ENCODE measurements at places on chromosomes 1 and 21. TPM values are rescaled to one million over a fixed set of nuclear protein-coding genes. Genes with fewer than 3 reads are reported as not detected.

- no peaks in the 10 kb centered on the region for H3K27me3 ChIP-seq
- H3K36me3 ChIP-seq: no peaks in the 10 kb centered on the region
- no peaks in the 10 kb centered on the region for H3K4me1 ChIP-seq
- no peak overlapping the region for H3K4me3 ChIP-seq
- no peak for DNase-seq
- no peak overlapping the region for H3K27ac ChIP-seq
Observed at GRCh38 chr1:3566003-3566885, 45.1 kb downstream of the MEGF6 start.

- H3K27ac ChIP-seq: no peak overlapping the region
- DNase-seq: no peak
- H3K4me3 ChIP-seq: no peak overlapping the region
- no peaks in the 10 kb centered on the region for H3K36me3 ChIP-seq
- peaks cover 3% of the 10 kb centered on the region for H3K4me1 ChIP-seq
Observed at GRCh38 chr1:89363196-89363595, 663 bp upstream of the GBP6 start.

DNA sequence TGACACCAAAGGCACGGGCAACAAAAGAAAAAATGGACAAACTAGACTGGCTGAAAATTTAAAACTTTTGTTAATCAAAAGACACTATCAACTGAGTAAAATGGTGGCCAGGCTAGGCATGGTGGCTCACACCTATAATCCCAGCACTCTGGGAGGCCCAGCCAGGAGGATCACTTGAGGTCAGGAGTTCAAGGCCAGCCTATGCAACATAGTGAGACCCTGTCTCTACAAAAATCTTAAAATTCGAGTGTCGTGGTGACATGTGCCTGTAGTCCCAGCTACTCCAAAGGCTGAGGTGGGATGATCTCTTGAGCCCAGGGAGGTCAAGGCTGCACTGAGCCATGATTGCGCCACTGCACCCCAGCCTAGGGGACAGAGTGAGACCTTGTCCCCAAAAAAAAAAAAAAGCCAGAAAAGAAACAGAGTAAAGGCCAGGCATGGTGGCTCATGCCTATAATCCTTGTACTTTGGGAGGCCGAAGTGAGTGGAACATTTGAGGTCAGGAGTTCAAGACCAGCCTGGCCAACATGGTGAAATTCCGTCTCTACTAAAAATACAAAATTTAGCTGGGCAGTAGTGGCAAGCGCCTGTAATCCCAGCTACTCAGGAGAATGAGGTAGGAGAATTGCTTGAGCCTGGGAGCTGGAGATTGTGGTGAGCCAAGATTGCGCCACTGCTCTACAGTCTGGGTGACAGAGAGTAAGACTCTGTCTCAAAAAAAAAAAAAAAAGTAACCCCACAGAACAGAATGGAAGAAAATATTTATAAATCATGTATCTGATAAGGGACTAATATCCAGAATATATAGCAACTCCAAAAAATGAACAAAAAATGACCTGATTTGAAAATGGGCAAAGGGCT is 8.0 kb downstream of the TUT4 start:
- H3K4me3 ChIP-seq: no peak overlapping the region
- H3K27ac ChIP-seq: no peak overlapping the region
- no peak for DNase-seq
- peaks cover 1% of the 10 kb centered on the region for H3K4me1 ChIP-seq

DNA sequence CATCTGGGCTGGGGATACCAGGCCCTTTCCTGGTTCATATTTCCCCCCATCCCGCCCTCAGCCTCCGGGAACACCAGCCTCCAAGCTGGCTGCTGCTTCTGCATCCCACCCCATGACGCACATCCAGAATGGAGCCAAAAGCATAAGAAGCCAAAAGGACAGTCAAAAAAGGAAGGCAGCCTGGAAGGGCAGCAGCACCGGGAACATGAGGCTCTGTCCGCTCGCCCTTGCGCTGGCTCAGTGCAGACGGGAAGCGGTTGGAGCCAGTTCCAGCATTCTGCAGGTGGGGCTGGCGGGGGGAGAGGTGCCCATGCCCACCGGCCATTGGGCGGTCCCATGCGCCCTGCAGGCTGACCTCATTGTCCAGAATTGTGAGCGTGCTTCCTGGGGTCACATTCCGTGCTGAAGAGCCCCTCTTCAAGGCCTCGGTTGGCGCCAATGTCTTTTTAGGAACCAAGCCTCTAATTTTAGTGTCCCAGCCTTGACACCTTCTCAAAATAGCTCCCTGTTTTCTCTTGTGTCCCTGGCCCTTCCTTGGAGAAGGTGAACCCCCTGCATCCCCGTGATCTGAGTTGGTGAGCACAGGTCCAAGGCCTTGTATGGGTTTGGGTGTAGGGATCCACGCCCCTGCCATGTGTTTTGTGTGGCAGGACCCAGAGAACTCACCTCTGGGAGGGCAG is 28.4 kb upstream of the NPPB start:
- H3K4me1 ChIP-seq: no peaks in the 10 kb centered on the region
- no peak overlapping the region for H3K4me3 ChIP-seq
- no peak overlapping the region for H3K27ac ChIP-seq
- no peaks in the 10 kb centered on the region for H3K27me3 ChIP-seq

Gene GPR3
- total RNA-seq: 0.68 TPM

- no peaks in the 10 kb centered on the region for H3K36me3 ChIP-seq
- H3K27ac ChIP-seq: no peak overlapping the region
- no peaks in the 10 kb centered on the region for H3K27me3 ChIP-seq
- no peaks in the 10 kb centered on the region for H3K4me1 ChIP-seq
Observed at GRCh38 chr1:1074631-1075147, 583 bp upstream of the RNF223 start.

- H3K4me1 ChIP-seq: peaks cover 2% of the 10 kb centered on the region
- peak; percentile 75 for DNase-seq
- no peaks in the 10 kb centered on the region for H3K27me3 ChIP-seq
- H3K36me3 ChIP-seq: no peaks in the 10 kb centered on the region
- peak overlapping the region; percentile 12 for H3K27ac ChIP-seq
- H3K4me3 ChIP-seq: no peak overlapping the region
Observed at GRCh38 chr1:85611856-85612255, 31.3 kb downstream of the CCN1 start.
